ENCODE measurements at places on chromosomes 7 and 10.

DNA sequence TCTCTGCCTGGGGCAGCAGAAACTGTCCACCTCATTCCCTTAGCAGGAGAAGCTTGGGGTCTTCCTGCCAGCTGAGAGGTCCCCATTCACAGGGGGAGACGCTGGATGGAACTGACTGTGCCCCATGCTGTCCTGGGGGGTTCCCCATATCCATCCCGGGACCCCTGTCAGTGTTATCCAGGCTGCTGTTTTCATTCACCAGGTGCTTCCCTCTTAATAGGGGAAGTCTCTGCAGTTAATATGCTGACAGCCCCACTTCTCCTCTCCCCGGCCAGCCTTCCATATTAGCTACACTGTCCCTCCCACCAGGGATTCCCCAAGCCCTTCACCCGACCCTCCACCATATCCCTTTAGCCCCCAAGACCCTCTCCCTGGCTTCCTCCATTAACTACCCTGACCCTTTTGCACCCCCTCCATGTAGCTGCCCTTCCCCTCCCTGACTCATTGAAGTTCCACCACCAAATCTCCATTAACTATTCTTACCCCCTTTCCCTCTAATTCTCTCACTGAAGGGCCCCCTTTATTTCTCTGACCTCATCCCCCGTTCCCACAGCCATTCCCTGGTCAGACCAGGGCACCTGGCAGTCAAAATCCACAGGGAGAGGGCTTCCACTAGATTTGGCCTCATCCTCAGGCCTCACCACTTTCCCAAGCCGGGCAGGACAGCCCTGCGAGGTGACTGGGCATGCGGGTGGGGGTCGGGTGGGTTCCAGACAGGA, 92.0 kb upstream of the PAX2 start:
- DNase-seq: no peak

GRCh38 chr10:59635502-59636290, 74.0 kb downstream of the SLC16A9 start:
- DNase-seq: no peak

DNA sequence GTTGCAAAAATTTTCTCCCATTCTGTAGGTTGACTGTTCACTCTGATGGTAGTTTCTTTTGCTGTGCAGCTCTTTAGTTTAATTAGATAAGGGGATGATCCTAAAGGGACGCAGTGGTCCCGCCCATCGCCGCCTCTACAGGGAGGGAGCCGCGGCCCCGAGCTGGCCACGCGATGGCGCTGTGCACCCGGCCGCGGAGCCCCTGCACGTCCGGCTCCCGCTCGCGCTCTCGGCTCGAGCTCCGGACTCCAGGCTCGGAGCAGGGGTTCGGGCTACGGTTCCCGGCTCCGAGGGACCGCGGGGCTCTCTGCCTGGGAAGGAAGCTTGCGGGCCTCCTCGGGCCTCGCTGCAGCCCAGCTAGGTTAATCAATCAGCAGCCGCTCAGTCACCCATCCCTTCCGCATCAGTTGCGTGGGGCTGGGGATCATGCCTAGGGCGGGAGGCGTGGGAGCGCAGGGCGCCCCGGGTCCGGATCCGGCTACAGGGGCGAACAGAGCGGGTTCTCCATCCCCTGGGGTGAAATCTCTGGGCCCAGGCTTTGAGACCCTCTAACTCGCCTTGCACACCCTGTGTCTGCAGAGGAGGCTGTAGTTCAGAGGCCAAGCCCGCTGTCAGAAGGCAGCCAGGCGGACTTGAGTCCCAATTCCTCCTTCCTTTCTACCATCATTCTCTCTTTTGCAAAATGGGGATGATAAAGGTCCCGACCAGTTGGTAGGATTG, 97.9 kb downstream of the WDR11 start:
- DNase-seq: peak; percentile 34

DNA sequence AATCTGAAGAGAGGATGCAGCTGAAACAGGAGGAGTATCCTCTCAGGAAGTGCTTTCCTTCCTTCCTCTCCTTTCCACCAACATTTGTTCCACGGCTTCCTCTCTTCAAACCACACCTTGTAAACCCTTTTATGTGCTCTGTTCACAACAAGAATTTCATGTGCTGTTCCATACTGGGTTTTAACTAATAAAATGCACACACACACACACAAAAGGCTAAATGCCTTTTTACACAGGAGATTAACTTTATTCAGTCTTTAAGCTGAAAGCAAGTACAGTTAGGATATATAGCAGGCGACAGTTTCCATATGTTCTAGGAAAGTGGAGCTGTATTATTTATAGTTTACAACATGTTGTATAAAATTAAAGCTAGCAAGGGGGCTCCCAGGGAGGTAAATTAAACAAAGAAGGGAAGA, 106.7 kb downstream of the REEP3 start:
- DNase-seq: no peak

- DNase-seq: no peak
Measured at GRCh38 chr7:112866424-112866823, 76.2 kb upstream of the TMEM168 start.

- DNase-seq: no peak
Measured at GRCh38 chr7:6409944-6410693, 37.6 kb downstream of the DAGLB start.

GRCh38 chr10:70693619-70694335, 21.5 kb downstream of the ADAMTS14 start:
- no peak for DNase-seq

DNA sequence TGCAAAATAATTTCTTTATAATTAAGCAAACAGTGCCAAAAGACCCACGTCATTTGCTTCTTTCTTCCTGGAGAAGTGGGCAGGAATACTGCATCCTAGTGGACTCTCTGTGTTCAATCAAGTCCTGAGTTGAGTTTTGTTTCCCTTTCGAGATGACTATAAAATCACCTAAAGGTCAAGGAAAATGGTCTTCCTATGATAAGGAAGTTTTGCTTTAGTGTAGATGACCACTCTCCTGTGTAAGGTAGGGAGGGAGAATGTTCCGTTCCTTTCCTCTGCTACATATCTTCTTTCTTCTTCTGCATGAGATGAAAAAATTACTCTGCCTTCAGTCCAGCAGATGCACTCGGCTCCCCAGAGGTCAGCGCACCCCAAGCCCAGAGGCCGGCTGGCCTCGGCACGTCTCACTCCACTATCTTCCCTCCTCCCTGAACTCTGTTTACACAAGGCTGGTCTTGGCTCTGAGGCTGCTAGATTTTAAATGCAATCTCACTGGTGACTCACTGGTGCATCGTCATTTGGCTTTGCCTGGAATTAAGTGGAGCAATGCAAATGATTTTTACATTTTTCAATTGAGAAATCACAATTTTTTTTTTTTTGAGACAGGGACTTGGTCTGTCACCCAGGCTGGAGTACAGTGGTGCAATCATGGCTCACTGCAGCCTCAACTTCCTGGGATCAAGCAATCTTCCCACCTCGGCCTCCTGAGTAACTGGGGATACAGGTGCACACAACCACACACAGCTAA, 18.6 kb upstream of the VDAC2 start:
- DNase-seq: no peak

GRCh38 chr7:121796936-121797656, 75.9 kb upstream of the PTPRZ1 start:
- no peak for DNase-seq

DNA sequence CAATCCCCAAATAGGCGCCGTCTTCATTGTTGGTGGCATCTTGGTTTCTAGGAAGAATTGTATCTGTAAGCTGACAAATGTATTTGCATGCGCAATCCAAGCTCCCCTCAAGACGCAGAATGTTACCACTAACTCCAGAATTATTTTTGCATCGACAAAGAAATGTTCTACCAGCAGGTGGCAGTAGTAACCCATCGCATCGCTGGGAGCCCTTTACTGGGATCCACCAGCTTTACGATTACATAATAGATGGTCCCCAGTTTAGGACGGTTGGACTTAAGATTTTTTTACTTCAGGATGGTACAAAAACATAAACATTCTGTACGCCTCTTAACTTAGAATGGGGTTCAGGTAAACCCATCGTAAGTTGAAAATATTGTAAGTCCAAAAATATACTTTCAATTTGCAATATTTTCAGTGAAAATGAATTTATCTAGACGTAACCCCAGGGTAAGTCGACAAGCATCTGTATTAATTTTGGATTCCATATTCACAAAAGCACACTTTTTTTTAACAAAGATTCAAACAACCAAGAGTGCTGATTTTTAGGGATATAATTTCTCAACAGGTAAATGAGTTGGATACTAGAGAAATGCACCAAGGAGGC, 114.0 kb upstream of the COBL start:
- DNase-seq: no peak

GRCh38 chr7:27198871-27199801, 755 bp downstream of the HOXA13 start:
- DNase-seq: no peak

- no peak for DNase-seq
Measured at GRCh38 chr7:34673066-34673465, 15.0 kb downstream of the NPSR1 start.

- no peak for DNase-seq
Measured at GRCh38 chr7:129689995-129690581, 78.6 kb downstream of the NRF1 start.

GRCh38 chr7:34162027-34162565, 256.8 kb downstream of the BMPER start:
- no peak for DNase-seq

DNA sequence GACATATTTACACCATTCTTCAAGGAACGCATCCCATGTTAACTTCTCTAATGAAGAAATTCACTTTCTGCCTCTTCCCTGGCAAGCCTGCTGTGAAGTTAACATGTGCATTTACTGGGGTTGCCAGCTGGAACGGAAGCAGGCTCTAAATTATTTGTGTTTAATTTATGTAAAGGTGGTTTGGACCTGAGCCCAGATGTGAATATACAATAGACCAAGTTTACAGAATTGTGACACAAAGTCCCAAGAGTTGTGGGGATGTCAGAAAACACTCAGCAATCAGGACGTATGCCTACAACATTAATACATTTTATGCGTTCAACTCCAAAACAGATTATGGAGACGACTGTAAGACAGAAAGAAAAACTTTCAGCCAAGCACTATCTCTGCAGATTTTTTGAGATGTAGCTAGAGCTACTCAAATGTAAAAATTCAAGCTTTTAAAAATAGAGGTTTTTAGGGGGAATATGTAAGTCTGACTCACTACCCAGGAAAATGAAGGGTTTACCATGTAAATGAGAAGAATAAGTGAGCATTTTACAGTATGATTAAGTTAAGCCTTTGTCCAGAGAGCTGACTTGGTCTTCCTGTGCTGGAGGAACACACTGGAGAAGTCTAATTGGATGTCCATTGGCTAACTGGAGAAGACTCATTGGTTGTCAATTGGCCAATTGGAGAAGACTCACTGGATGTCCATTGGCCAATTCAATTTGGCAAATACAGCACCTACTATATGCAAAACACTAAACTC, 19.5 kb downstream of the NRP1 start:
- no peak for DNase-seq

GRCh38 chr10:23469596-23470237, 30.8 kb downstream of the OTUD1 start:
- no peak for DNase-seq

DNA sequence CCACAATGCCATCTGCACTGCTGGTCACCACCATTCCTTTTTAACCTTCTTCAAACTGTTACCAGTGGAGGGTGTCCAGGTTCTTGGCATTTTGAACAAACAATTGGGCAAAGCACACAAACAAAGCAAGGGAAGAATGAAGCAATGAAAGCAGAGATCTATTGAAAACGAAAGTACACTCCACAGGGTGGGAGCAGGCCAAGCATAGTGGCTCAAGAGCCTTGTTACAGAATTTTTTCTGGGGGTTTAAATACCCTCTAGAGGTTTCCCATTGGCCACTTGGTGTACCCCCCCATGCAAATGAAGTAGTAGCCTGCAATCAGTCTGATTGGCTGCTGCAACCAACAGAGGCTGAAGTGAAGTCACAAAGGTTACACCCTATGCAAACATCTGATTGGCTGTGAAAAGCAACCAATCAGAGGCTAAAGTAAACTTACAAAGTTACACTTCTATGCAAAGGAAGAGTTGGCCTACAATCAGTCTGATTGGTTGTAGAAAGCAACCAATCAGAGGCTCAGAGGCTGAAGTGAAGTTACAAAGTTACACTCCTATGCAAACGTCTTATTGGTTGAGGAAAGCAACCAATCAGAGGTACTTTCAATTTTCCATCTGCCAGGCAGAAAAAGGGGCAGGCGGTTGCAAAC, 103.2 kb upstream of the WAC start:
- DNase-seq: no peak

DNA sequence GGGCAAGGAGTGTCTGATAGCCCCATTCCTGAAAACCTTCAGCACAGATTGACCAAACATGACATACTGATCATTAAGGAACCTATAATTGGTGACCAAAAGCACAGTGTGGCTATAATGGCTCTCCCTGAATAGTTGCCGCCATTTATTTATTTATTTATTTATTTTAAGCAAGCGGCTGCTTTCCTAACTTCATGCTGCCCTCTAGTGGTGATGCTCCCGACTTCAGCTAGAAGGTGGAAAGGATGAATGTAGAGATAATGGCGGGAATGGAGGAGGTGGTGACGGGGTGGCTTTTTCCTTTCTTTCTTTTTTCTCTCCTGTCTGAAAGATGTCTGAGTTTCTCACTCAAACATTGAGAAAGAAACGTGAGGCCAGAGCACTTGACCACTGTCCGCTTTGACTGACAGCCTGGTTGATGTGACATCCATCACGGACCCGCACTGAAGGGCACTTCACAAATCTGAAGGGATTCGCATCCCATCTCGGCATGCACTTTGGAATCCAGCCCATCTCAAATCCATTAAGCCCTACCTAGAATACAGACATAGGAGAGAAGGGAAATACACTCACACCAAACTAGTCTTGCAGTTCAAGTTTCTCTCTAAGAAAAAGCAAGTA, 1090.1 kb downstream of the KCNMA1 start:
- peak; percentile 72 for DNase-seq

DNA sequence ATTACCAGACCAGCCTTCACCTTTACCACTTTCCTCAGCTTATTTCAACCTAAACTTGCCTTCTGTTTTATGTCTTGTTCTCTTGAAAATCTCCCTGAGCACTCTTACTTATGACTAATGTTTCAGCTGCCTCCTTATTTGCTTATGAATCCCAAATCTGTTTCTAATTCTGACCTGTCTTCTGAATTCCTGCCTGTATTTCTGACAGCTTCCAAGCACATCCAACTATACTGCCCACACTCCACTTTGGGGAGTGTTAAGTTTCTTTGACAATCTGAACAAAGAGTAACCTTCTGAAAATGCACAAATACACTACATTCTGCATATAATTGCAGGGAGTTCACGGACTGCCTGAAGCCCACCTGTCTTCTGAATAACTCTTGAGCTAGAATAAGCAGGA, 48.7 kb downstream of the ARMC3 start:
- DNase-seq: no peak

DNA sequence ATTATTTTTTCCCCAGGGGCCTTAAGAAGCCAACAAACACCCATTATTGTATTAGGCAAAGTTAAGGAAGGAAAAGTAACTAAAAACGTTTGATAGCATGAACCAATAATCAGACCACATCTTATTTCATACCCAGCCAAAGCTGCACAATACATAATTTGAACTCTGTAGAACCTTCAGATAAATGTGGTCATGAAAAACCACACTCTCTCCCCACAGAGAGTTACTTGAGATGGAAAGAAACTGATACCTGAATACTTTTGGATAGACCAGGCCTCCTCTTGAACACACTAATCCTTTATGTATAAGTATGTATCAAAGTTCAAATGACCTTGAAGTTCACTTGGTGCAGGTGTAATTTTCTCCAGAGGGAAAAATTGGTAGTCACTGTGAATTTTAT, 146.6 kb upstream of the FAM13C start:
- no peak for DNase-seq

GRCh38 chr10:130578532-130579289, 442.5 kb downstream of the GLRX3 start:
- no peak for DNase-seq

- DNase-seq: no peak
Measured at GRCh38 chr10:17768957-17769356, 17.0 kb downstream of the TMEM236 start.
